ENCODE measurements at places on chromosomes 12 and 14.

GRCh38 chr14:67513631-67514108 lies 19.4 kb upstream of the PLEKHH1 start:
- no peak for DNase-seq

- DNase-seq = peak; percentile 59
Measured at GRCh38 chr12:44847888-44848702, 28.0 kb downstream of the NELL2 start.

DNA sequence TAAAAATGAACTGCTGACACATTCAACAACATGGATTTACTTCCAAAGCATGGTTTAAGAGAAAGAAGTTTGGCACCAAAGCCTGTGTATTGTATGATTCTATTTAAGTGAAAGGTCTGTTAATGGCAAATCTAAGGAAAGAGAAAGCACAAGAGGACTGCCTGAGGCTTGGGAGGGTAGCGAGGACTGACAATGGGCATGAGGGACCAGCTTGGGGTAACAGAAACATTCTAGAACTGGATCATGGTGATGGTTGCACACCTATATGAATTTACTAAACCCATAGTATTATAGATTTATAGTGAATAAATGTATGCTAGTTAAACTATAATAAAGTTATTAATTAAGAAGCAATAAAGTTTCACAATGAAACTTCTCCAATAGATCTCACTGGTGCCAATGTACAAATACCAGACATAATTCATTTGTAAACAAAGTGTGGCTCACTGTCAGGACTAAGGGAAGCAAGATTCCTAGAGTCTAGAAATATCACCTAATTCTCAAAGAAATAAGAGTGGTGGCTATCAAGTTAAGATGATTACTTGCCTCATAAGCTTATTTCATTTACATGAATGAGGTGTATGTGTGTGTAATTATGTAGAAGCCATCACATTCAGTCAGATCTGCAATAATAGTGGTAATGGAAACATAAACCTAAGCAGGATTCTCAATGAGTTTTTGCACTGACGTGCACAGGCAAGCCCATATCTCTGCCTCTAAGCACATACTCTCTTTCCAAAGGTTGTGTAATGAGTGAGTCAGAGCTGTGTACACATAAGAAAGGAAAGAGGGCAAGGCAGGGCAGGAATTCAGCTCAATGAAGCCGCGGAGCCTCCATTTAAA lies 353.4 kb downstream of the KCNH5 start:
- no peak for DNase-seq

DNA sequence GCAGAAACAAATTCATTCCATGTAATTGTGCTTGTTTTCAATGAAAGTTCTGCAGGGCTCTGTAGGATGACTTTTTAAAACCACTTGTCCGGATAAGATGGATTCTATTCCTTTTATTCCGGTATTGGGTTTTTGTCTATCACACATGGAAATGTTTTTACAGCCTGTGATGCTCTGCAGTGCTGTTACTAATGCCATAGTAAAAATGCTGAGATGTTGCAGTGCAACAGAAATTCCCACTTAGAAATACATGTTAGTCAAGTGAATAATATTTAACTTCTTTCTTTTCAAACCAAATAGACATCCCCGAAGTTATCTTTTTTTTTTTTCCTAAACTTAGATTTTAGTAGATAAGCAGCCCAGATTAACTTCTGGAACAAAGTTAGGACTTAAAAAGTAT lies 71.9 kb downstream of the RASSF8 start:
- no peak for DNase-seq

DNA sequence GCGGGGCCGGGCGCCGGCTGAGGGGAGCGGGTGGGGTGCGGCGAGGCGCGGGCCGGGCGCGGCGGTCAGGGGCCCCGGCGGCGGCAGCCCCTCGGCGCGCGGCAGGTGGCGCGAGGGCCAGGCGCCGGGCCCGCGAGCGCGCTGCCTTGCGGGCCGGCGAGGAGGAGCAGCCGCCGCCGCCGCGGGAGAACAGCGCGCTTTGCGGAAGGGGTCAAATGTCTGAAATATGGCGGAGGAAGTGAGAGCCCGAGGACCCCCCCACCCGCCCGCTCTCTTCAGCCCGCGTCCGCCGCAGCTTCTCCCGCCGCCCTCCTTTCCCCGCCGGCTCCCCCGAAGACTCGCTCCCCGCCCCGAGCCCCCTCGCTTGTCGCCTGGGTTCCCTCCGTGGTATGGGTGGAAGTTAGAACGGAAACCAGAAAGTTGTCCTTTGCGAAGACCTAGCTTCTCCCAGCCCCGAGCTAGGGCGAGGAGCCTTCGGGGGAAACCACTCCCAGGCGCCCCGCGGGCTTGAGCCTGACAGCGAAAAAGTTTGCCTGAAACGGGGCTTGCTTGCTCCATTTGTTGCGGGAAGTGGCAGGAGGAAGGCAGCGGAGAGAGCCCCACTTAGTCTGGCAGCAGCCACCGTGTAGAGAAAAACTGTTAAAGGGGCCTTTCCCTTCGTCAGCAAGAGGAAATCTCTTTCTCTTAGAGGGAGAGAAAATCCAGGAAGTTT lies 551 bp downstream of the RAP1B start:
- DNase-seq = peak; percentile 34

- no peak for DNase-seq
Measured at GRCh38 chr12:3366451-3367110, 124.4 kb upstream of the PRMT8 start.

- DNase-seq = no peak
Measured at GRCh38 chr14:90354551-90355298, 23.0 kb upstream of the NRDE2 start.

GRCh38 chr12:70692681-70693288 lies 55.6 kb upstream of the PTPRB start:
- DNase-seq = no peak

- DNase-seq = no peak
Measured at GRCh38 chr14:22634233-22634900, 9.8 kb downstream of the OR6J1 start.

All from stimulated activated CD8-positive, alpha-beta memory T cell treated with anti-CD3 and anti-CD28 coated beads, Interleukin-7, amount 100 ng/mL, for 4 hours (primary cell).